ENCODE measurements at places on chromosomes 7 and 10. TPM values are rescaled to one million over a fixed set of nuclear protein-coding genes. Genes with fewer than 3 reads are reported as not detected.

The CPN1 gene
- total RNA-seq = not detected

The OPN1SW gene
- total RNA-seq = not detected

The TEX47 gene
- total RNA-seq = not detected

The OPALIN gene
- total RNA-seq = not detected

The ITPRID1 gene
- total RNA-seq = not detected

The PIP4K2A gene
- total RNA-seq = 17.7 TPM

The CFAP46 gene
- total RNA-seq = 0.69 TPM

The PALD1 gene
- 2.8 TPM for total RNA-seq

The APBB1IP gene
- total RNA-seq = 8.4 TPM

The UNCX gene
- total RNA-seq = not detected

The OR6V1 gene
- total RNA-seq = not detected

The CEP55 gene
- 2.2 TPM for total RNA-seq

All from cardiac ventricle fibroblast (primary cell).